A673 (cell line): ENCODE measurements at places on chromosomes 1 and 21.

GRCh38 chr1:115251340-115251748, 86.7 kb downstream of the NGF start:
- DNase-seq: peak; percentile 77

DNA sequence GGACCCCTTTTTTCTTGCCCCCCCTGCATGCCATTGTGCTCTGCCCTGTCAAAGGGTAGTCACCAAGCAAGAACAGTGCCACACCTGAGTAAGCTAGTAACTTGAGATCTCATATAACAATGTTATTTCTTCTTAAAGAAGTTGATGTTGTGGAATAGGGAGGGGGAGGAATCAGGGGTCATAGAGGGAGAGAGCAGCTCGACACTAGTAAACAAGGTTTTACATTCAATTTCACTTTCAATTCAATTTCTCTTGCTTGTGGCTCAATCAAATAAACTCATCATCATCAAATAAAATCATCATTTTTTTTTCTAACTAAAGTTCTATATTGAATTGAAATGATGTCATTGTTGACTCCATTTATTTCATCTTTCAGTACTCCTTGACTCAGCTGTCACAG, 106.4 kb downstream of the CRB1 start:
- no peak for DNase-seq

DNA sequence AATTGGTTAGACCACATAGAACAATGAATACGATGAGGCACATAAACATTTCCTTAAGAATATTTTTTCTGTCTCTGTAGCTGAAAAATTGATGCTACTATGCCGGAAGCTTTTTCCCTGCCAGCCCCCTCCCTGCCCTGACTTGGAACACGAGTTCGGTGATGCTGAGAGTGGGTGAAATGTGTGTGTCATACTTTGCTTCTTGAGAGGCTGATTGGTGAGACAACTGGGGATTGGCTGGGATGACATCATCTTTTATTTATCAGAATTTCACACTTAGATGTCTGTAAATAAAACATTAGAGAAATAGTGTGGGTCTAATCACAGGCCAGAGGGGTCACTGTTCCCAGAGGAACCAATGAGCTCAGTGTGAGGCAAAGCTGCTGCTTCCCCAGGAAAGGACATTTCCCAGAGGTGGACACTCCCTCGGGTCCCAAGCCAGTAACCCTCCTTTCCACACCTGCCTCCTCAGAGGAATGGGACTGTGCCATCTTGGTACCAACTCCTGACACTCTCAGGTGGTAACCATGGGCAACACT, 195.4 kb upstream of the C1orf174 start:
- DNase-seq: no peak

DNA sequence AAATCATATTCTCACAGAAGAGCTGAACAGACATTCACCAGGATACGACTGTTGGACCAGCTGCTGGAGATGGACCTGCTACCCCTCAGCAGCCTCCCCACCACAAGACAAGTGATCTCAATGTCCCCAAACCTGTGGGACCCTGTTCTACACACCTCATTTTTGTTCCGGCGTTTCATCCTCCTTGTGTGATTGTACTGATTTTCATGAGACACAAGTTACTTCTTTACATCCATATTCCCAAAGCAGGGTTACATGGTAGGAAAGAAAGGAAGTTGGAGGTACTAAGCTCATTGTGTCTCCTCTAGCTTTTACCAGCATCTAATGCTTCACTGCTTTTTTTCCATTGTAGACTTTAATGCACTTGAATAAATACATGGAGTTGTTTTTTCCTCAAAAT, 8.7 kb downstream of the ADAMTS1 start:
- no peak for DNase-seq

GRCh38 chr1:167543199-167543990, 10.2 kb downstream of the CREG1 start:
- DNase-seq: no peak

GRCh38 chr1:13487143-13487868, 26.5 kb downstream of the LRRC38 start:
- no peak for DNase-seq

GRCh38 chr21:43325036-43325435, 101.9 kb downstream of the SIK1 start:
- no peak for DNase-seq

DNA sequence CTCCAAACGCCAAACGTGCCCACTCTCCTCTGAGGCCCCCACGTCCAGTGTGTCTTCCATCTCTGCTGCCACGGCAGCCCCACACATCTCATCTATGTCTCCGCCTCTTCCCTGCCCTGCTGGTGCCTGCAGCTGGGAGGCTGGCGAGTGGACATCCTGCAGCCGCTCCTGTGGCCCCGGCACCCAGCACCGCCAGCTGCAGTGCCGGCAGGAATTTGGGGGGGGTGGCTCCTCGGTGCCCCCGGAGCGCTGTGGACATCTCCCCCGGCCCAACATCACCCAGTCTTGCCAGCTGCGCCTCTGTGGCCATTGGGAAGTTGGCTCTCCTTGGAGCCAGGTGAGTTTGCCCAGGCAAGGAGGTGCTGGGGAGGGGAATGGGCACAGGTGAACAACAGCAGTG, 8.6 kb downstream of the ADAMTSL4 start:
- DNase-seq: no peak

GRCh38 chr1:209703834-209704504, 677 bp upstream of the HSD11B1 start:
- no peak for DNase-seq

DNA sequence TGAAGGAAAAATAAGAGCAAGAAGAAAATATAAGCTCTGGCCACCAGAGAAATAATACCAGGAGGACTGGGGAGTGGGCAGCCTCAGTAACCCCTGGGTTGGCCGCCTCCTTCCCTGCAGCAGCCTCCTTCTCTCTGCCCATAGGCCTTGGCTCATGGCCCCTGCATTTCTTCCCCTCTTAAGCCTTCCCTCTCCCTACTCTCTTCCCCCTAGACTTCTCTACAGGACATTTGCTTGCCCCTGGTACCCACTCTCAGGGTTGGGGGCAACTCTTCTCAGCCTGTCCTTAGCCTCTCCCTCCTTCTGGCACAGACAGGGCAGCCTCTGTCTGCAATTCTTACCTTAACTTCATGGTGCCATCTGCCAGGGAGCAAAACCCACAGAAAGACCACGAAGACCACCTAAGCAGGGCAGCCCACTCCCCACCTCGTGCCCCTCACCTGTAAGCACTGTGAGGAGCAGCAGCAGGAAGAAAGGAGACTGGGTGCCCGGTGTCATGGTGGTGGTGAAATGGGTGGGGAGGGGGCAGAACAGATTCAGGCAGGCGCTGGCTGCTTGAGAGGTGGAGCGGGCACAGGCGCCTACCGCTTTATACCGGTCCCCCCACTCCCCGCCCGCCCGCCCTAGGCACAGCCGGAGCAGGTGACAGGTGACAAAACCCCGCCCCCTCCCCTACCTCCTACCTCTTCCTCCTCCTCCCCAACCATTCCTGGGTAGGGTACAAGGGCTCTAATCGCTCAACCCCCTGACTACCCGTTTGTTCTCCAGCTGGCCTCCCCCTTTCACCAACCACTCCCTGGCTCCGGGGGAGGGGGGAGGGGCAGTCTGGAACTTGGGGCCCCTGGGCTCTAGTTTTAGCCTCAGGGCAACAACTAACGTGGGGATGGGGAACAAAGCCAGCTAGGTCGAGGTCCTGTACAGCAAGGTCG, 15.1 kb downstream of the THBS3 start:
- no peak for DNase-seq

DNA sequence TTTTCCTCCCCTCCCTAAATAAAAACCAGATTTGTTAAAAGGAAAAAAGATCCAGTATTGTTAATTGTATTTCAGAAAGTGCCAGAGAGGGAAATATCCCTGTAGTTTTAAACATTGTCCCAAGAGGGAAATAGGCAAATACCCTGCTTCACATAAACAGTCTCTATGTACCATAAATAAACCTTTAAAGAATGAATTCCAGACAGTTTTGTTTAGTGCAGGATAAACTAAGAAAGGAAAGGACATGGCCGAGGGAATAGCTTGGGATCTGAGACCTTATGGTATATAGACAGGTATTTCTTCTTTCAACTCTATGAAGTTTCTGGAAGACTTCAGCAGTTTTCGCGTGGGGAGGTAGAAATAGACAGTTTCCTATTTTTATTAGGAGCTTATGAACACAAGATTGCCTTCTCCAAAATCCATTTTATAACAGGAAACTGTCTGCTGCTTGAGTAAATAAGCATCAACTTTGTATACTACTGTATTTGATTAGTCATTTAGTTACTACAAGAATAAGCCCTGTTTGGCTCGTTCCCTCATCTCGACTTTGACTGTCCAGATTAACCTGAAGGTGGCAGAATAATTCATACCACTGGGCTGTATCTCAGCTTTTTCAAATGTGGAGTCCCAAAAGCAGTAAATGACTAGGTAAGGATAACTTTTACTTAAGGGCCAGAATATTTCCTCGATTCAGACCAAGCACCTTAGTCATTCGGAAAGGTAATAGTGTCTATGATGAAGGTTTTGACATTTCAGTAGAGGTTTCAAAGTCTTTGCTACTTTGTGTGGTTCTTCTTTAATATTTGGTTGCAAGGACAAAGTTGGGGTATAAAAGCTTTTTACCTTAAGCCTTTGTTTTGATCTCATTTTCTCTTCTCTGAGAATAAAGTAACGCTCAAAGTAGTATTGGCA, 177.5 kb downstream of the VPS13D start:
- DNase-seq: peak; percentile 22

DNA sequence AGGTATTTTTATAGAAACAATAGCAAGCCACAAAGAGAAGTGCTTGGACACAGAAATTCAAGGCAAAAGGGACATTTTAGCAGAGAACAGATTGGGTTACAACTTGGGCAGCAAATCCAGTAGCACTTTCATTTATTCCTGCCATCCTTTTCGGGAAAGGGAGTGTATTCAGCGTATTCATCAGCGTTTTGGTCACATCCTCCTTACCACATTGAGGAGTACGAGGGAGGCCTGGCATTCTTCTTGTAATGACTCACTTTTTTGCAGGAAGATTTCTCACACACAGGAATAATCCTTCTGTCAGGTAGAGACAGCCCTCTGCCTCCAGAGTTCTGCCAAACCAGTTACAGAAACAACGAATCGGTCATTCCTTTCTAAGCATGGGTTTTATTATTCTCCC, 18.1 kb upstream of the FAM78B start:
- no peak for DNase-seq

DNA sequence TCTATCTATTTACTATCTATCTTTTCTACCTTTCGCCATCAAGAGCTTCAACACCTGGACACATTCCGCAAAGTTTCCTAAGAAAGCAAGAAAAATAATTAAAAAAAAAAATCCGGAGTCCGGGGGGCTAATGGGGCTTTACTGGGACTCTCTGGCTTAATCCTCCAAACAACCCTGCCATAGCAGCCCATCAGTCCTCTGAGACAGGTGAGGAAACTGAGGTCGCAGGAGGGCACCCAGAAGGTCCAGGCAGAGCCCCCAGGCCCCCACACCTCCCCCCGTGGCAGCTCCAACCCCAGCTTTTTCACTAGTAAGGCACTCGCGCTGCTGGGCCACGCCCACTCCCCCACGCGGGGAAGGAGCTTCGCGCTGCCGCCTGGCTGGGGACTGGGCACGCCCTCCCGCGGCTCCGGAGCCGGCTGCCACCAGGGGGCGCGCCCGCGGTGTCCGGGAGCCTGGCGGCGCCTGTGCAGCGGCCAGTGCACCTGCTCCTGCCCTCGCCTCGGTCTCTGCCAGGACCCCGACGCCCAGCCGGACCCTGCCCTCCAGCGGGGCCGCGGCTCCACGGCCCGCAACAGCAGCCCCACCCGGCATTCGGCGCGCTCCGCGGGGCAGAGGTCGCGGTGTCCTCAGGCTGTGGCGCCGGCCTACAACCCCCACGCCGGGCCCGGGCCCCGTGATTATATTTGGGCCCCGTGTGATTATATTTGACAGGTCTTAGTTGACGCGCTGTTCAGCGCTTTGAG, 54.1 kb upstream of the SAMD11 start:
- peak; percentile 73 for DNase-seq
